ENCODE measurements at places on chromosomes 16 and 17. TPM values are rescaled to one million over a fixed set of nuclear protein-coding genes. Genes with fewer than 3 reads are reported as not detected.

The ZSCAN10 gene
- total RNA-seq = not detected

The MMP15 gene
- total RNA-seq = 17.3 TPM

GRCh38 chr17:77364381-77364911 is 223.7 kb downstream of the SEC14L1 start:
- DNase-seq = no peak

GRCh38 chr16:69186642-69187445 is at the start of gene SNTB2:
Gene SNTB2, plus strand, starts transcription at chr16:69187164. Its CDS starts 3 bp downstream, at chr16:69187167.
- DNase-seq = peak; percentile 87

GRCh38 chr17:59289981-59290301 is 41.5 kb upstream of the YPEL2 start:
- no peak for DNase-seq

All from mammary epithelial cell (primary cell).